ENCODE measurements at places on chromosomes 4 and X. TPM values are rescaled to one million over a fixed set of nuclear protein-coding genes. Genes with fewer than 3 reads are reported as not detected.

Gene GABRB1
- 0.55 TPM for total RNA-seq

Gene KLB
- total RNA-seq: not detected

GRCh38 chr4:62495032-62495431 is 1294.9 kb downstream of the ADGRL3 start:
- DNase-seq: no peak

DNA sequence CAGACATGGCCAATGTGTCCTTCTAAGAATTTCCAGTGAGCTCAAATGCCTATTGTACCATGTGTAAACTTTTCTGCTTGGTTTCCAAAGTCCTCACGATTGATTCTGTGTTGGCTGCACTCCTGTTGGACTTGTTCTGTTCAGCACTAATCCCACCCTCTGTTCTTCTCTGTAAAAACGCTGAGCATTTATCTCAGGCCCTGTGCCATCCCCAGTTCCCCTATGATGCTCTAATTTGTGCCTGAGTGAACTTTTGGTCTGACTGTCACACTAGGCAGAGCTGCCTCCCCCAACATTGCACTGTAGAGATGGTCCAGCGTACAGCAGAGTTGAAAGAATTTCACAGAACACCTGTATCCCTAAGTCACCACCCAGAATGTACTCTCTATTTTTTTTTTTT is 76.1 kb upstream of the STS start:
- DNase-seq: no peak

- peak; percentile 33 for DNase-seq
Observed at GRCh38 chr4:90951037-90951436, 823.8 kb downstream of the CCSER1 start.

DNA sequence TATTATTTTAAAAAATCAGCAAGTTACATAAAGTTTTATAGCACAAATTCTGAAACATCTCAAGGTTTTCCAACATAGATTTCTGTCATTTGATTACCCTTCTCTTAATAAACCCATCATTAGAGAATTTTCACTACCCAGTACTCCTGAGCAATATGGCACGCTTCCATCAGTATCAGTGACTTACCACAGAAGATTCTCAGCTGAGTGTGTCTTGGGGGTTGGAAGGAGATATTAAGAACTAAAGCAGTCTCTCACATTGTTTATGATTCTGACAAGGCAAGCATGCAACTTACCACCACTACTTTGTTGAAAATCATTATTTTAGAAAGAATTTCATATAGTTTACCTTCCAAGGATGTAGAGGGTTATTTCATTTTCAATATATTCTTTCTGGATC is 67.7 kb downstream of the INPP4B start:
- no peak for DNase-seq
